ENCODE measurements at places on chromosomes 2 and 18.

- DNase-seq: peak; percentile 60
Observed at GRCh38 chr2:29024882-29025430, 43.9 kb downstream of the TOGARAM2 start.

GRCh38 chr18:32698153-32698552 lies 74.7 kb downstream of the KLHL14 start:
- DNase-seq: no peak

DNA sequence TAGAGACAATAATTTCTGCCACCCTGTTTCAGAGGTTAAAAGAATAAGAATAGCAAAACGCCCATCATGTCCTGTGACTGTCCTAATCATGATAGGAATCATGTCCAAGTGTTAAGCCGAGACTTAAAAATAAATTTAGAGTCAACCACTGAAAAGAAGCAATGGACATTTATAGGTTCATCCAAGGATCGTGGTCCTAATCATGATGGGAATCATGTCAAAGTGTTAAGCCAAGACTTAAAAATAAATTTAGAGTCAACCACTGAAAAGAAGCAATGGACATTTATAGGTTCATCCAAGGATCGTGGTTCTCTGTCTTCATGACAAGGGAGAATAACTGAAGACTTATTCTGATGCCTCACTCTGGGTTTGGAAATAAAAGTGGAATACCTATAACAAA lies 73.6 kb downstream of the PDE11A start:
- DNase-seq: no peak

- no peak for DNase-seq
Observed at GRCh38 chr2:217798191-217798590, 204.6 kb downstream of the TNS1 start.

DNA sequence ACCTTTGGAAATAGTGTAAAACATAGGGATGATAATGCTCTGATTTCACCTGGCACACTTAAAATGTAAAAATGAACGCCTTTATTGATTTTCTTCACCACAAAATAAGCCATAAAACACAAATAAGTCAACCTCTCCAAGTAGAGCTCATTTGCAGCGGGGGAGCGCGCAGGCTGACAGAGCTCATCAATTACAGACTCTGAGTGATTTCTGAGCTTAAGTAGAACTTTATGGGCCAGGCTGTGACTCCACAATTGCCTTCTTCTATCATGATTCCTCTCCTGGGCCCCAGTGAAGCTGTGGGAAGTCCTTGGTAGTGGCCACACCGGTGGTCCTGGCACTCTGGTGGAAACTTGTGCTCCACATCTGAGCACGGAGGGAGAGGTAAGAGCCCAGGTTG lies 789.0 kb upstream of the RAB6C start:
- no peak for DNase-seq

- peak; percentile 65 for DNase-seq
Observed at GRCh38 chr2:40957508-40957907, 505.6 kb upstream of the SLC8A1 start.

GRCh38 chr2:68190991-68191731 lies 33.5 kb downstream of the PNO1 start:
- DNase-seq: peak; percentile 45

- peak; percentile 78 for DNase-seq
Observed at GRCh38 chr2:235746257-235746934, 252.6 kb downstream of the AGAP1 start.

- DNase-seq: no peak
Observed at GRCh38 chr2:72719416-72719815, 106.4 kb downstream of the EXOC6B start.

DNA sequence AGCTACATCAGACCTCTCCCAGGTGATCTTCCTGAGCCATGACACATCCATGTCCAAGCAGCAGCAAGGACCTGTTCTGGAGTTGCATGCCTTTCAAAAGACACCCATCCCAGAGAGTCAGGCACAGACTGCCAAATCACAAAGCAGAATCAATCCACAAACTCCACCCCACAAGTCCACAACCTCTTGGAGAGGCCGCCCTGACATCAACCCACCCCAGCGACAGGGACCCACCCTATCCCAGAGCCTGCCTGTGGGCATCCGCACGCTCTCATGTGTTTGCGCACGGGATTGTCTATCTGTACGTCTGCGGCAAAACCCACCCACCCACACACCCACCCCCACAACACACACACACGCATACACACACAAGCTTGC lies 11.9 kb downstream of the SMAD7 start:
- no peak for DNase-seq

DNA sequence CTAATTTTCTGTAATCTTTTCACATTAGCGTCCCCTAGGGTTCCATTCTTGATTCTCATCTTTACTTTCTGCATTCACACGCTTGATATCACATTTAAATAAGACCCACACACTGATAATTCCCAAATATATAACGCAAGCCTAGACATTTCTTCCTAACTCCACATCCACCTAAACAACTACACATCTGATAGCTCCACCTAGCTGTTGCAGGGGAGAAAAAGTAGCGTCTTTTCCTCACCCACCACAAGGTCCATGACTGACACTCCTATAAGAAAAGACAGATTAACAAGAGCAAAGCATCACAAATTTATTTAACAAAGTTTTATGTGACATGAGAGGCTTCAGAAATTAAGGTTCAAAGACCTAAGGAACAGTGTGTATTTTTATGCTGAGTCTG lies 862.2 kb upstream of the DDX18 start:
- peak; percentile 26 for DNase-seq

DNA sequence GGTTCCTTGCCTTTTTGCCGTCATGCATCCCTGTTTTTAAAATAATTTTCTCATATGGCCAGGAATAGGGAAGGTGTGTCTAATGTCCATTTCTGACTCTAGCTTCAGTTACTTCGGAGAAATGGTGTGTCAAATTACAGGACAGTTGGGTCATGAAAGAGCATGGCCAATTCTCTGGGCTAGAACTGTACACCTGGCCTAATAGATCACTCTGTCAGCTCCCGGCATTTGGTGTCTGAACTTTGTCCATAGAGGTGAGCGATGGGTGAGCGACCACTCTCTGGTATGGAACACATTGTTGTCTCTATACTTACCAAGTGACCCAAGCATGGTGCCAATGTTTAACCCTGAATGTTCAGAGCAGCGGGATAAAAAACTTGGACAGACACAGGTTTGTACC lies 38.3 kb upstream of the ASB18 start:
- no peak for DNase-seq

DNA sequence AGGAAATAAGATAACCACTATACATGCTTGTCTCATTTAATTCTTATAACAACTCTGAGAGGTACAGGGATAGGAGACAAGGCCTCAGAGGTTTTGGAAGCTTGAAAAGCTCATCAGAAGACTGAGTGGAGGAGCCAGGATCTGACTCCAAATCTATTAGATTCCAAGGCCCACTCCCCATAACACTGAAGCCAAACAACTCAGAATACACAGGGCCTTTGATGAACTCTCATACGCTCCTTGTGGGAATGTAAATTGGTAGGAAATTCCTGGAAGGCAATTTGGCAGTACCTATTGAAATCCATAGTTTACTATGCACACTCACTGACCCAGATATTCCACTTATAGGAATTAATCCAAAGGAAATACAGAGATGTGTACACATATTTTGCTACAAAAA lies 27.9 kb downstream of the WIPF1 start:
- no peak for DNase-seq

GRCh38 chr2:150939087-150939486 lies 322.6 kb downstream of the RBM43 start:
- no peak for DNase-seq

GRCh38 chr2:33660416-33661123 lies 61.5 kb upstream of the FAM98A start:
- no peak for DNase-seq

- DNase-seq: peak; percentile 14
Observed at GRCh38 chr2:235579128-235579527, 85.3 kb downstream of the AGAP1 start.

DNA sequence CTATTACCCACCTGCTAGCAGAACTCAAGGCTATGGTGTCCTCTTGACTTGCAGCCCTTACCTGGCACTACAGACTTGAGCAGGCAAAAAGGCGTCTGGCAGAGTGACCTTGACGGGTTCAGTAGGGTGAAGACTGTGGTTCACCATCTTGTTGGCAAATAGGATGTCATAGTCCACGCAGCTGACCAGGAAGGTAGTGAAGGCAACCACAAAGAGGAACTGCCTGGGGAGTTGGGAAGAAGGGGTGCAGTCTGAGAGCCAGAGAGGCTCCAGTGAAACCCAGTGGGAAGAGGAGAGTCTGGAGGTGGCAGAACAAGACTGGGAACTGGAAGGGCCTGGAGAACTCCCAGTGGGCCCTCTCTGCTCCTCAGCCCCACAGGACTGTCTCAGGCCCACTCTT lies 4.1 kb downstream of the ATG9A start:
- peak; percentile 92 for DNase-seq

- DNase-seq: peak; percentile 43
Observed at GRCh38 chr2:234290671-234291070, 206.2 kb downstream of the ARL4C start.

DNA sequence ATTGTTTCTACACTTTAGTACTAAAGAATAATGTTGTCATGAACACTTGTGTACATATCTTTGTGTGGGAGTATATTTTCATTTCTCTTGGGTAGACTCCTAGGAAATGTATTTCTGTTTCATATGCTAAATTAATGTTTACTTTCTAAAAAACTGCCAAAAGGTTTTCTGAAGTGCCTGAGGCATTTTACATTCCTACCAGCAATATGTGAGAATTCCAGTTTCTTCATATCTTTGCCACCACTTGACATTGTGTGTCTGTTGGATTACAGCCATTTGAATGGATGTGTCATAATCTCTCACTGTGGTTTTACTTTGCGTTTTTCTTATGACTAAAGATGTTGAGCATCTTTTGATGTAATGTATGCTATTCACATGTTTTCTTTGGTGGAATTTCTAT lies 428.2 kb upstream of the KCNH7 start:
- DNase-seq: no peak

DNA sequence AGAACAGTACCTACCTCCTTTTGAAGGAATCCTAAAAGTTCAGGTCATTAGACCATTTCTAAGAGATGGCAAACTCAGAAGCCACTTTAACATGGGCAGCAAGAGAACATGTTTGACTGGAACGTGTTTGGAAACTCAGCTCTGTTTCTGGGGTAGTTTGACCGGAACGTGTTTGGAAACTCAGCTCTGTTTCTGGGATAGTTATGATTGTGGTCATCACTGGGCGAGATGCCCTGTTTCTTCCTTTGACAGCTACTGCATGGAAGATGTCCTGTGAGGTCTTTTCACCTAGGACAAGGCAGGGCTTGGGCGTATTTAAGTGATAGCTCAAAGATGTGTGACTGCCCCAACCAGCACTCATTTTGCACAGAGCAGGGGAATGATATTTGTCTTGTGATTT lies 19.9 kb upstream of the SERPINB13 start:
- DNase-seq: no peak

- DNase-seq: no peak
Observed at GRCh38 chr18:76757925-76758324, 64.4 kb upstream of the ZNF236 start.

DNA sequence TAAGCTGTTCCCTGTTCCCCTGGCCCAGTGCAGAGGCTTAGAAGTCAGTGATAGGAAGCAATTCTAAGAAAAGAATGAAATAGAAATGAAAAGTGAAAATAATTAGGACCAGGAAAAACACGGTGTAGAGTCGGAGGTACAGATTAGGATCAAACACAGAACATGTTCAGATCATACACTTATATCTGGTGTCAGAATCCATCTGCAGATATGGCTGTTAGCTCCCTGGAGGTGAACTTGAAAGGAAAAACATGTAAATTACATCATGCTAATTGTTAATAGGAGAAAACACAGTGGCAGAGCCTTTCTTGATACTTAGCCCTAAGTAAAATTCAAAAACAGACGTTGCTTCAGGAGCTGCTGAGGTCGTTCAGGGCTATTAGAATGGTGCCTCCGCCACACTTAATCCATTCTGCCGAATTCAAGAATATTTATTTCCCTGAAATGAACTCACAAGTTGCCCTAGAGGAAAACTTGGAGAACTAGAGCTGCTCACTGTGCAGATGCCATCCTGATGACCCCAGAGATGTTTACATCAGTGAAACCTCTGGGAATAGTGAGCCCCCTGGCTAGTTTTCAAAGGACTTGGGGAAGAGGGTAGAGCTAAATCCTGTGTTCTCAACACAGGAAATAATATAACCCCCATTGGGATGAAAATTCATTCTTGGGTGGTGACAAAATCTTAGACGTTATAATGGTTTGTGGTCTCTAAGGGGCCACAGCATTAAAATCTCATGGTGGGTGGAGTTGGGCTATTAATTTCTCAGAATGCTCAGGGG lies 27.5 kb downstream of the LPIN1 start:
- no peak for DNase-seq

DNA sequence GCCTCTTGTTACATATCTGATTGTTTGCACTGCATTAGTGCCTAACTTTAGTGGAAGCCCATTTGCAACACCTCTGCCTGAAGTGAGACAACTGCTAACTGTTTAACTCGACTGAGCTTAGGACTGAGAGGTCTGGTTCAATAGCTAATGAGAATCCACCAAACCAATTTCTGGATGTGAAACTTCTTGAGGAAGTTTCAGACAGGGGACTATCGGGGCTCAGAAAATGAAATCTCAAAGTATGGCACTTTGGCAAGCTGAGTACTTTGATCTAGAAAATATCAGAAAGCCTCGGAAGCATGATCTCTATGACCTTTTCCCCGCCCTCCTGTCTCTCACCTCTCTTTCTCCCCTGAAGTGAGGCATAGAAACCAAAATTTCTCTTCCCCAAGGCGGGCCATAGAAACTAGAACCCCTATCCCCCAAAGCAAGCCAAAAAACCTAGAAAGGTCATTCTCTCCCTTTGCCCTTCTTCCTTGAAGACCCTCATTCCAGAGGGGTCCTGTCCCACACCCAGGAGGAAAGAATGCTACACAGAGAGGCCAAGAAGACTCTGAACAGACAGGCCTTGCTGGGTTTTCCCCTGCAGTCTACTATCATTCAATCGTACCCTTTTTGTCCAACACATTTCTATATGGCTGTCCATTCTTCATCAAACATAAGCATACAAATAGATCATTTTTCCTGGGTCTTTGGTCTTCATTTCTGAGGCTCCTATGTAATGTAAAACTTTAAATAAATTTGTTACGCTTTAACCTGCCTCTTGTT lies 69.6 kb upstream of the CREB1 start:
- no peak for DNase-seq

DNA sequence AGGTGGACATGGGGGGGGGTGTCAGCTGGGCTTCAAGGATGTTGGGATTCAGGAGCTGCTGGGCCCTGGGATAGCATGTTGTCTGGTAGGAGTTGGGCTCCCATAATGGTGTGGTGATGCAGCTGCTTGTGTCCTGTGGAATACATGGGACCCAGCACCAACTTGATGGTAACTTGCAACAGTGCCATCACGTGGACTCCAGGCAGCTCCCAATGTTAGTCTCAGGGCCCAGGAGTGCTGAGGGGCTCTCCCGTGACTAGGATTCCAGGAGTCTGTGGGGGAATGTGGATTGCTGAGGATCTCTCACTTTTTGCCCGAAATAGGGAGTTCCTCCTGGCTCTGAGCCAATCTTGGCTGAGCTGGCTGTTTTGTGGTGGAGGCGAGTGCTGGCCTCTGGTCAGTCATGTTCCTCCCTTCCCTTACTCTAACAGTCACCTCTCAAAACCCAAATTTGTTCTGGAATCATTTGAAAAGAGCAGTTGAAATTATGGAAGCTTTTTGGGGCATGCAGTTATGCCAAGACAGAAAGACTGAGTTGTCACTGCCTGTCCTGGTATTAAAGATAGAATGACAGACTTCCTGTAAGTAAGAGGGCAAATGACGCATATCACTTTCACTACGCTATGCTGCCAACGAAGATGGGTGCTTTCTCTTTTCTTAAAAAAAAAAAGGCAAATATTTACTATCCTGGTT lies 607.1 kb downstream of the ADCYAP1 start:
- DNase-seq: no peak

- DNase-seq: no peak
Observed at GRCh38 chr2:99389946-99390345, 52.8 kb downstream of the EIF5B start.

- DNase-seq: no peak
Observed at GRCh38 chr18:9742524-9743131, 34.5 kb downstream of the RAB31 start.
